ENCODE measurements at places on chromosomes 7 and 10.

DNA sequence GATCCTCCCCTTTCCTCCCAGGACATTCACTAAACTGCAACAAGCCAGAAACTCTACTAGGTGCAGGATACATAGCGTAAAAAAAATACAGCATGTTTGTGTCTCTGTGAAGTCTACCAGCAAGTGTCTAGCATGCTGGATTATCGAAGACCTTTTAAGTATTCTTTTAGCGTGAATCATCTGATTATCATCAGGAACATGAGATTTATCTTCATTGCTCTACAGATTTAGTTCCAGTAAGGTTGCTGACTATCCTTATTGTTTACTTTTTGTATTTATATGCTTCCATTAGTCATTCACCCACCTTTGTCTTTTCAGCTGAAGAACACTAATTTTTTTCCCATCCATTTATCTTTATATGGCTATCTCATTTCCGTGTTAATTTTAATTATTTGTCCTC is 62.8 kb downstream of the PDZD8 start:
- no peak for DNase-seq

DNA sequence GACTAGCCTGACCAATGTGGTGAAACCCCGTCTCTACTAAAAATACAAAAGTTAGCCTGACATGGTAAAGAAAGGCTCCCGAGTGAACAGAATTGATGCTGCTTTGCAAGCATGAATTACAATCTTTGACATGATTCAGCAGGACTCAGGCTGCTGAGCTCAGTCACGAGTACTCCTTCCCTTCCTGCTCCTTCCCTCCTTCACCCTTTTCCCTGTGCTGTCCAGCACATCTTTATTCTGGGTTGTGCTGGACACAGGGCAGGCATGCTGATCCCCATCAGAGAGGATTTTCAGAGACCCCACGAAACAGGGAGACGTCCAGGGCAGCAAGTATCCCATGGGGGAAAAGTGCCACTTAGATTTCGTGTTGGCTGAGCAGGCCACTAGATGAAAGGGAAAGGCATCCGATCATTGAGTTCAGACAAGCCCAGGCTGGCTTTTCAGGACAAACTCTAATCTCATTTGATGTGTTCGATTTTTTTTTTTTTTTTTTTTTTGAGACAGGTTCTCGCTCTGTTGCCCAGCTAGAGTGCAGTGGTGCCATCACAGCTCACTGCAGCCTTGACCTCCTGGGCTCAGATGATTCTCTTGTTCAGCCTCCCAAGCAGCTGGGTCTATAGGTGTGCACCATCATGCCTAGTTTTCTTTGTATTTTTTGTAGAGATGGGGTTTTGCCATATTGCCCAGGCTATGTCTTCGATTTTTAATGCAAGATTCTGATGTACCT is 36.5 kb downstream of the BAMBI start:
- DNase-seq = no peak

GRCh38 chr10:36559412-36560400 is 565.7 kb upstream of the ANKRD30A start:
- DNase-seq = no peak

- DNase-seq = no peak
Measured at GRCh38 chr10:122154545-122155366, 116.3 kb upstream of the BTBD16 start.

DNA sequence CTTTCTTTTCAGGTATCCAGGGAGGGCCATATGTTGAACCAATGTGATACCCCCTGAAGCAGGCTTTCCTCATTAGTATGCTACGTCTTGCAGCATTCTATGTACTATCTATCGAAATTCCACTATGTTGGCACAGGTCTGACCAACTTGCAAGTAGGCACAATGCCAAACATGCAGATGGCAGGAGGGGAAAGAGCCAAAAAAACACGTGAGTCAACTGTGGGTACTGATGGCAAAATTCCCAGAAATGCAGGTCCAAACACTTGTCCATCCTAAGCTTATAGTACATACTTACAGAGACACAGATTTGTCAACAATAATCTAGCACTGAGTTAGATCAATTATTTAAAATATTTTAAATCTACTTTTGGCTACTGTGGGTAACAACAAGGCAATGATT is 394.9 kb downstream of the DGKB start:
- DNase-seq = no peak

DNA sequence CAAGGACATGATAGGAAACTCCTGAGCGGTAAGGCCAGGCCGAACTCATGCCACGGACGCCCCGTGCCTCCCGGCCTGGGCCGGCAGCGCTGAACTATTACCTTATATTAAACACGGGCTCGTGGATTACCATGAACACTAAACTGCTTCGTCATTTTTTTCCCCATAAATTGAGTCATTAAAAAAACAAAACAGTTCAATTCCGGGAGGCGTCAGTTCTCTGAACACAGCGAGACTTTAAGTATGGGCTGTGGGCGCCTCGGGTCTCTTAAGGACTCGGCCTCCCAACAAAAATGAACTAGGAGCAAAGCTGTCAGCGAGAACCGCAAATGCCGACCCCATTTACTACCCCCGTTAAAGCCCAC is 519 bp downstream of the PITRM1 start:
- peak; percentile 22 for DNase-seq

GRCh38 chr10:118793545-118793944 is 38.8 kb upstream of the CACUL1 start:
- DNase-seq = no peak

GRCh38 chr10:24374134-24374915 is 165.4 kb downstream of the KIAA1217 start:
- DNase-seq = no peak

DNA sequence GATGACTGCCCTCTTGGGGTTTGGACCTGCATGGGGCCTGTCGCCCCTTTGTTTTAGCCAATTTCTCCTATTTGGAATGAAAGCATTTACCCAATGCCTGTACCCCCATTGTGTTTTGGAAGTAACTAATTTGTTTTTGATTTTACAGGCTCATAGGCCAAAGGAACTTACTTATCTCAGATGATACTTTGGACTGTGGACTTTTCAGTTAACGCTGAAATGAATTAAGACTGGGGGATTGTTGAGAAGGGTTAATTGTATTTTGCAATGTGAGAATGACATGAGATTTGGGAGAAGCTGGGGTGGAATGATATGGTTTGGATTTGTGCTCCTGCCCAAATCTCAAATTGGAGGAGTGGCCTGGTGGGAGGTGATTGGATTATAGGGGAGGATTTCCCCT is 185.8 kb upstream of the PHYHIPL start:
- DNase-seq = no peak

DNA sequence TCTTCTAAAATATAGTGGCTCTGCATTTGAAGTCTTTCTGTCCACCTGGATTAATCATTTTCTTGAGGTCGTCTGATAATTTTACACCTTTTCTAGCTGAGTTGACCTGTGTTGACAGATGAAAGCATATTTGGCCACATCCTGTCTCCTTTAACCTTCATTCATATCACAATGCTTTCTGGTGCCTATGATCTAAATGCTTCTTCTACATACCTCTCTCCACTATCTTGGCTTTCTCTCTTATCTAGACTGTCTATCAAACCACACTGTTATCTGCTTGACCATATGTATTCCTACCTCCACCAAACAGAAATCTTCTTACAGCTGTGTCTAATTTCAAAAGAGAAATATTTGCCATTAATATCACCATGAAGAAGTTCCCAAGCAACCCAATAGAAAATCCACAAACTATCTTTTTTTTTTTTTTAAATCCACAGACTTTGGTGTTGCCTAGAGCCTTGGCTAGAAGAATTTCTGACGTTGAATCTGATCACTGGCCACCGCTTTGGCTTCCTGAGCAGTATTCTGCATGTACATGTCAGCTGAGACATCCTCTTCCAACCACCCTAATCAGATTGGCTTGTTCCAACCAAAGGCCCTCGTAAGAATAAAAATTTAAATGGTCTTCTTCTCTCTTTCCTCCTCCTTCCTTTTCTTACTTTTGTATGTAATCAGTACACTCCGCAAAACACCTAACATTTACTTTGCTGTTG is 66.3 kb upstream of the SP4 start:
- DNase-seq = no peak

GRCh38 chr7:36145686-36146085 is 7.4 kb upstream of the EEPD1 start:
- no peak for DNase-seq

DNA sequence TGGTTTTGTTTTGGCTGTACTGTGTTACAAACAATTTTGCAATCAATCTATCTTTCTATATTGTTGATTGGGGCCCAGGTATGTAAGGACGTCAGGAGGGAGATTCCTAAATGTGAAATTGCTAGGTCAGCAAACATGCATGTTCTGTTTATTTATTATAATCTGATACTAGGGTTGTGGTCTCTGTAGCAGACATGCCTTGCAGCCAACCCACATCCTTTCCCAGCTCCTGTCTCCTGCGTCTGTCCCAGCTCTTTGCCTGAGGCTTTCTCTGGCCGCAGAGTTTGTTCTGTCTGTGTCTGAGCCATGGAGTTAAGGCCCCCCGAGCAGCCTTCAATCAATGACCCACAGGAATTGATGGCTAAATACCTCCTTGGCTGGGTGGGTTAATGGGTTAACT is 124.0 kb upstream of the ZEB1 start:
- DNase-seq = no peak

GRCh38 chr10:77116904-77117303 is 520.7 kb downstream of the KCNMA1 start:
- DNase-seq = no peak

DNA sequence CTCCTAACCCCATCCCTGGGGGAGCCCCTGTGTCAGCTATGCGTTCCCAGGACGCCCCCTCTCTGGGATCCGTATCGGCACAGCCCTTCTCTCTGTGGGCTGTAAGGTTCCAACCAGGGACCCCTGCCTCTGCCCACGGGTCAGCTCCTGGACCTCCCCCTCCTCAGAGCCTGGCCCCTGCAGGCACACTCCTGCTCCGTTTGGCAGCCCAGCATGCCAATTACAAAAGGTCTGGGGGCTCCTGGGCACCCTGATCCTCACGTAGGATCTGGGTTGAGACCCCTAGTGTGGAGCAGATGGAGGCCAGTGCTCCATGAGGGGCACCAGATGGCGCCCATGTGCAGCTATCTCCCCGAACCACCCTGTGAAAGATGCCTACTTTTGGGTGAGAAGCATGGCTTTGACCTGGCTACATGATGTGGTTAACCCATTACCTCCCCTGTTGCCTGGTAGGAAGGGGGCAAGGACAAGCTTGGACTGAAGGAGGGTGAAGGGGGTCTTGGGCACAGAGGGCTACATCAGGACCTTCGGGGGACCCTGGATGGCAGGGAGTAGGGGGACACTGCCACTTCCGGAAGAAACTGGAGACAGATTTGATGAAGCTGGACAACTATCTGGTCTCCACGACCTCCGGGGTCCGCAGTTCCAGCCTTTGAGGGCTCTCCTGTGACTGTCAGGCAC is 9.0 kb downstream of the TACR2 start:
- no peak for DNase-seq

- no peak for DNase-seq
Measured at GRCh38 chr7:80207501-80207900, 72.9 kb downstream of the GNAI1 start.

- no peak for DNase-seq
Measured at GRCh38 chr7:72754312-72754711, 73.7 kb downstream of the TYW1B start.

GRCh38 chr10:111316722-111317212 is 239.9 kb downstream of the ADRA2A start:
- DNase-seq = no peak

DNA sequence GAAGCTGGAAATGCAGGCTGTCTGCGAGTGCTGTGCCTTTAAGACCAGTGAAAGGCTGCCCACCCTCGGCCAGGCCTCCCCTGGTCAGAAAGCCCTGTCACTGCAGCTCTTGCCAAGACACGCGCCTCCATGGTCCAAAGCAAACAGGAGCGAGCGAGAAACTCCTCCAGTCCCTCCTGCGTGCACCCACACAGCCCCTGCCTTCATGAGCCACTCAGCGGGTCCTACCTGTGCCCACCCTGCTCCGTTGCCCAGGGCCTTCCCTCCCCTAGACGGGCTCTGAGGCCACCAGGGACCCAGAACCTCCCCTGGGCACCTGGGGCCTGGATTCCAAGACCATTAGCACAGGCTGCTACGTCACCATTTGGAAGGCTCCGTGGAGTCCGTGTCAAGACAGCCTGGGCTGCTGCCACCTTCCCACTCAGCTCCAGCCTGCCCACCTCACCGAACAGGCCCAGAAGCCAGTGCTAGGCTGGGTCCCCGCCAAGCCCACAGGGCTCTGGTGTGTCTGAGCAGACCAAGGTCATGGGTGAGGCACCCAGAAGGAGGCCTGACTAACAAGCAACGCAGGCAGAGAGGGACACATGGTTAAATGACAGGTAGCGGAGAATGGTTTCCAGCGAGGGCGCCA is 144.5 kb downstream of the NEURL1 start:
- DNase-seq = no peak

- DNase-seq = no peak
Measured at GRCh38 chr7:151047976-151048815, at the start of gene ASIC3. TSS of gene ASIC3 (plus strand) at chr7:151048531. CDS start at chr7:151048886, 355 bp downstream.
